ENCODE measurements at places on chromosomes 2 and 18.

GRCh38 chr2:38450509-38450908 lies 73.4 kb upstream of the ATL2 start:
- no peak for DNase-seq

- DNase-seq: no peak
Measured at GRCh38 chr18:48050176-48050575, 119.7 kb upstream of the SMAD2 start.

GRCh38 chr18:21743166-21743832 lies 2.7 kb downstream of the MIB1 start:
- DNase-seq: no peak

- no peak for DNase-seq
Measured at GRCh38 chr2:82260521-82260920, 1956.0 kb upstream of the LRRTM1 start.

DNA sequence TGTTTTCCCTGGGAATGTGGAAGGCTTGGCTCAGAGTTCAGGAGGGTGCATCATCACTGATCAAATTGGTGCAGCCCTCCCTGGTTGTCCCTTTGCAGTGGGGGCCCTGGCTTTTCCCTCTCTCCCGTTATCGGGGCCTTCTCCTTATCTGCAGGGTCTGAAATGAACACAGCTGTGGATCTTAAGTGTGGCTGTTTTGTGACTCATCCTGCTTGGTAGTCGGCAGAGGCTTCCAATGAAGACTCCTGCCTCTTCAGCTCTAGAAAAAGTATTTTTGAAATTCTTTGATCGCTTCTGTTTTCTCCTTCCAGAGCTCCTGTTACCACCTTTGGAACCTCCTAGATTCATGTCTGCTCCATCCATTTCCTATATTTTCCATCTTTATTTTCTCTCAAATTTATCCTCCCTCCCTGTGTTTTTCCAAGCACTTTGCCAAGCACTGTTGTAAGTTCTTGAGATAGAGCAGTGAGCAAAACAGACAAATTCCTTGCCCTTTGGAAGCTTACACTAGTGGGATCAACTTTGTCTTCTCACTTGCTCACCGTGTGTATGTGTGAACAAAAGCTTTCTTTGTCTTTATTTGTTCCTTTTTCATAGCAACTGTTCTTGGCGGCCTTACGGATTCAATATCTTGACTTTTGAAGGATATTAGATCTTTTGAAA lies 45.7 kb downstream of the RALB start:
- no peak for DNase-seq

DNA sequence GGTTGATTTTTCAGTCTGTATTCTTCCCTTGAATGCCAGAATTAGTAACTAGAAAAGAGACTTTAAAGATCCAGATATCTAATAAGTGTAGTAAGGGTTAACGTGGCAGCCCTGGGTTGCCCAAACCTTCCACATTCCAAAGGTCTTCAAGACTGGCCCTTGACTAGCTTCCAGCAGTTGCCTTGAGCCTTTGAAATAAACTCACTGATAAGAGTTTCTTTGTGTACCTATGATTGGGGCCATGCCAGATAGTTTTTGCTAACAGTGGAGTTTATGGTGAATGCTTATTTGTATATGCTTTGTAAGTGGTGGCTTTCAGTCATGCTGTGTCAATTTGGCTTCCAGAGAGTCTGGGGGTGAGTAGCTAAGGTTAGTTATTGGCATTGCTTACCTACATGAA lies 722.3 kb downstream of the RNF144A start:
- no peak for DNase-seq

- DNase-seq: no peak
Measured at GRCh38 chr2:15892151-15892880, 48.0 kb upstream of the MYCN start.

DNA sequence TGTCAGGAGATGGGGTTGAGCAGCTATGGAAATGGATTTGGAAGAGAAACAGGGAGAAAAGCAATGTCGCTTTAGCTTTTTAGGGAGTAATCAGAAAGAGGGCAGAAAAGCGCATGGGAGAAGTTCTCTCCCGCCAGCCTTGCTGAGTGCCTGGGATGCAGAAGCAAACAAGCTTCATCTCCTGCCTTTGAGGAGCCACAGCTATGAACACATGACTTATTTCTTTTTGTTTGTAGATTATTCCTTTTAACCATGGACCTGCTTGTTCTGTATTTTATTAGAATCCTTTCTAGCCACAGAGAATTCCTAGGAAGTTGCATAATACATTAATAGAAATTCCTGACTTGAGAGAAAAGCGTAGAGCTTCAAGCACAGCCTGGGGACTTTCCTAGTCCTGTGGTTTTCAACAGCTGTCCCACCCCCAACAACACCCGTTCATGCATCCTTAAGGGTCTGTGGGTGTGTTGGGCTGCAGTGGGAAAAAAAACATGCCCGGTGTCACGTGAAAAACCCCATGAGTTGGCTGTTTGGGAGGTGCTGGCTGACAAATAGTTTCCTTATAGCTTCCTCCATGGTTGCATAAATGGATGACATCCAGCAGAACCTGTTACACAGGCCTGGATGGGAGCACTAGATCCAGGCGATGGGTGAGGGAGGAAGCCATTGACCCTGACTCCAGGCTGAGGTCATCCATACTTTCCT lies 14.9 kb downstream of the SLC9A4 start:
- no peak for DNase-seq

DNA sequence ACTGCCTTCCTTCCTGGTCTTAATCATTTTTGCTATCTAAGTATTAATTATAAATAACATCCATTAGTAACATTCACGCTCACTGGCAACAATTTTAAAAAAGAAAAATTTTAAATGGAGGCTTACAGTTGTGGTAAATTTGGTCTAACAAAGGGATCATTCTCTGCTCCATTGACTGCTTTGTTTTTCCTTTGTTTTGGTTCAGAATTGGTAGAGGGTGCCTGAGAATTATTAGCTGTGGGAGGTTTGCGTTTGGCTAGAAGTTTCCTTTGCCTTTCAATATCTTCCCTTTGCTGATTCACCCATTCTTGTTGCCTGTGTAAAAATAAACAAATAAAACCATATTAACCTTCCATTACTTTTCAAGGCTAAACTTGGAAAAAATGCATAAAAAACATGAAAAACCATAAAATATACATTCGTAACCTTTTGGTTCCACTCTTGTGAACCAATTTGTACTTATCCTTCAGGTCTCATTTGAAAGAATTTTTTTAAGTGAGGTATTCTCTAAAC lies 114.6 kb downstream of the TLK1 start:
- no peak for DNase-seq

DNA sequence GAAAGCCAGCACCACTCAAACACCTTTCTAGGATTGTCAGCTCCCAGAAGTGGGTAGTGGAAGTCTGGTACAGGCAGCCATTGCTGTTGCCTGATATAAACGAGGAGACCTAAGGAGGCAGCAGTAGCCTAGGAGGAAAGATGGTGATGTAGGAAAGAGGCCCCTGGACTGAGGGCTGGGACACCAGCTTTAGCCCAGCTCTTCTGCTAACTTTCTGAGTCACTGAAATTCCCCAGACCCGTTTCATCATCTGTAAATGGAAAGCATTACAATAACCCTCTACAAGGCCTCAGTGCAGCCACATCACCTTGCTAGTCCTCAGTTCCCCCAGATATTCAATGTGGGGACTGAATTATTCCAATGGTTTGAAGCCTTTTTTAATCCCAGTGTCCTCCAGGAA lies 336.5 kb downstream of the TNS1 start:
- no peak for DNase-seq

DNA sequence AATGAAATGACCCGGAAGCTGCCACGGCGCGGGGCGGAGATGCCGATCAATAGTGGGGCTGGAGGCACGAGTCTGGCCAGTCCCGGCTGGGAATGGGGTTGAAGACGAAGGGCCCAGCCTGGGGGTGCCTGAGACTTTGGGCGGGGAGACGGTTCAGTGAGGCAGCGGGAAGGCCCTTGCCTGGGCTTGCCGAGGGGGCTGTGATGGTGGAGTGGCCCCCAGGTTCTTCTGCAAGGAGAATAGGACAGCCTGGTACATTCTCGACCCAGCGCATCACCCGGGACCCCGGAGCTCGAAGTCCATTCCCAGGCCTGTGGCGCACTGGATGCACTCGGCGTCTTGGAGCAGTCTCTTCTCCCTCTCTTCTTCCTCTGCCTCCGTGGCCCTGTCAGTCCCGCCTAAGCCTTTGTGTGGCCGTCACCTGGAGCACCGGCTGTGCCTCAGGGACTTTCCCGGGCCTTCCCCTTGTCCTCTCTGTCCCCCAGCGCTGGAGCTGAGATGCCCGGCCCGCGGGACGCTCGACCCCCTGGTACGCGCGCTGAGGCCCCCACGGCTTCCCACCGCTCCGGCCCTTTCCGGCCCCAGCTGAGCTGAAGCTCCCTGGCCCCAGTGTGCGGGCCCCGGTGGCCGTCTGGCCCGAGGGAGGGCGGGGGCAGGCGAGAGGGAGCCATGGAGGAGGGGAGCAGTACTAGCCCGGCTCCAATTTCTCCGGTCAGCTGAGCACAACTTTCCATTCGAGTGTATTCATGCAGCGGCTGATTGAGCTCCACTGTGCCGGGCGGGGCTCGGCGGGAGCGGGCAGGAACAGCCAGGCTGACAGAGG lies 8.0 kb downstream of the SIX3 start:
- DNase-seq: no peak

DNA sequence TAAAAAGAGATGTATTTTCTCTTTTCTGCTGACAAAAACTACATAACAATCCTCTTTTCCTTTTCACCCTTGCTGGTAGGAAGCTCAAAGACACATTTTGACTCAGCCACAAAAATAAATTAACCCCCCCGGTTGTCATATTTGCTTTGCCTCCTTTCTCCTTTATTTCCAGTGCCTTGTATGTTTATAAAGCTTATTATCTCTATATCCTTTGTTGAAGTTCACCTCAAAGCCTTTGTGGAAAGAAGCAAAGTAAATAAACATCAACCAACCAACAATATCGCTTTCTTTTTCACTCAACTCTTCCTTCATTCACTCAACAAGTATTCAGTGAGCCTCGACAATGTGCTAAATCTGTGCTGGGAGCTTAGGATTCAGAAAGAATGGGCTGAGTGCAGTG lies 276.5 kb upstream of the ID2 start:
- no peak for DNase-seq

GRCh38 chr18:36733150-36733549 lies 95.7 kb downstream of the TPGS2 start:
- no peak for DNase-seq

All from GDM1 (cell line).